Caudate nucleus (tissue), 63 donors: ENCODE measurements at places on chromosomes 13 and 19.
A peak's percentile ranks its signal among the peaks of the same experiment; 100 is the strongest.

GRCh38 chr19:14102756-14103155 lies 12.2 kb upstream of the SAMD1 start:
- no peak for DNase-seq

- no peak for DNase-seq
Observed at GRCh38 chr13:104809483-104809882, 1726.0 kb downstream of the EFNB2 start.

- DNase-seq = peak; percentile 4
Observed at GRCh38 chr19:9937001-9937411, 691 bp upstream of the OLFM2 start.

- no peak for DNase-seq
Observed at GRCh38 chr13:42929886-42930535, 62.0 kb downstream of the EPSTI1 start.

DNA sequence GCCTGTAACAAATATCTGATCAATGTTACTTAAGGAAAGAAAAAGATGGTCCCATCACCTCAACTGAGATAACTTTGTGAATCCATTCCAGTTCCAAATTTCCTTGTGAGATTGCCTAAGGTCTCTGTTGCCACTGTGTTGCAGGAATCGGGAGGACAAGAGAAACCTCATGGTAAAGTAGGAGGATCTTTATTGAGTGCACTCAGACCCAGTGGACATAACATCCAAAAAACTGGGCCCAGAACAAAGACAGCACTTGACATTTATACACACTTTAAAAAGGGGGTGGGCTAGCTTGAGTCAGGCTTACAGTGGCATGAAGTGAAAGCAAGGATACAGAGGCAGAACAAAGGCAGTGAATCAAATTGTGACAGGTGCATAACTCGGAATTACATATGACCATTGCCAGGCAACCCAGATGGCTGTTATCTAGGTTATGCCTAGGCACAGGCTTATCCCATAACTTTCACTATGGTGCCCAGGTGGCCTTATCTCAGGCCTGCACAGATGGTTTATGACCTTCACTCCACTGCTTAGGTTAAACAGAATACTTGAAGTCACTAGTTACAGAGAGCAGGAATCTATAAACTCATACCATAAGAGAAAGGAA lies 459.4 kb upstream of the PCDH20 start:
- no peak for DNase-seq

GRCh38 chr13:25677956-25678355 lies 306.2 kb downstream of the ATP8A2 start:
- no peak for DNase-seq

DNA sequence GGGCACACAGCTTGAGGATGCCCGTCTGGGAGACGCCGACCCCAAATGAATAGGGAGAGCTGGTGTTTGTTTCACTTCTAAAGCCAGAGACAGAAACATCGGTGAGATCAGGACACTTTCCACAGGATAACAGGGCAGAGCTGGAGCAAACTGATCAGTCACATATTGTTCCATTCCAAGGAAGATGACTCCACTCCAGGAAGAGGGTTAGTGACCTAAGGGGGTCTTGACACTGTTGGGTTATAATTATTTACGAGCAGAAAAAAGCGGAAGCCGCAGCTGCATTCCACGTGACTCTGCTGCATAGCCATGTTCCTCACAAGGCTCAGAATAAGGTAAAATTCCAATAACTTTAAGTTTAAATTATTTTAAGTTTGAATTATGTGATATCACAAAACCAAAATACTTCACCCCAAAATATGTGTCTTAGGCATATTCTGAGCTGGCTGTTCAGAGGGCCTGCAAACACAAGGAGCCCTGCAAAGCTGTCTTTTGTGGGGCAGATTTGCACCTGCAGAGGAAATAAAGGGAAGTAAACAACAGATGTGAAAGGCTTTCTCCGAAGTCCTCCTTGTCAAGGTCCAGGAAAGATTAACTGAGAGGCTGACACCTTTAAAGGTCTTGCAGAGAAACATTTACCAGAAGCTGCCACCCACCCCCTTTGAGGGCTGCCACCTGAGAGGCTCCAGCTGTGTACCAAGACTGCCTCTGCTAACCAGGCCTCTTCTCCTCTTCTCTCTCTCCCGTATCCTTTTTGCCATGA lies 819.2 kb downstream of the UQCRFS1 start:
- no peak for DNase-seq
